ENCODE measurements at places on chromosomes 7 and 10. TPM values are rescaled to one million over a fixed set of nuclear protein-coding genes. Genes with fewer than 3 reads are reported as not detected.

The GALNT17 gene
- total RNA-seq = 0.37 TPM

- H3K36me3 ChIP-seq = no peaks in the 10 kb centered on the region
- no peaks in the 10 kb centered on the region for H3K4me1 ChIP-seq
- H3K27me3 ChIP-seq = no peaks in the 10 kb centered on the region
Observed at GRCh38 chr7:47379629-47380324, 202.1 kb downstream of the TNS3 start.

- H3K4me3 ChIP-seq = no peak overlapping the region
- no peak overlapping the region for H3K27ac ChIP-seq
- no peaks in the 10 kb centered on the region for H3K4me1 ChIP-seq
- H3K36me3 ChIP-seq = no peaks in the 10 kb centered on the region
- H3K27me3 ChIP-seq = no peaks in the 10 kb centered on the region
Observed at GRCh38 chr10:58444876-58445275, 59.7 kb downstream of the TFAM start.

The RPEL1 gene
- total RNA-seq = not detected

The CYP26A1 gene
- total RNA-seq = not detected

DNA sequence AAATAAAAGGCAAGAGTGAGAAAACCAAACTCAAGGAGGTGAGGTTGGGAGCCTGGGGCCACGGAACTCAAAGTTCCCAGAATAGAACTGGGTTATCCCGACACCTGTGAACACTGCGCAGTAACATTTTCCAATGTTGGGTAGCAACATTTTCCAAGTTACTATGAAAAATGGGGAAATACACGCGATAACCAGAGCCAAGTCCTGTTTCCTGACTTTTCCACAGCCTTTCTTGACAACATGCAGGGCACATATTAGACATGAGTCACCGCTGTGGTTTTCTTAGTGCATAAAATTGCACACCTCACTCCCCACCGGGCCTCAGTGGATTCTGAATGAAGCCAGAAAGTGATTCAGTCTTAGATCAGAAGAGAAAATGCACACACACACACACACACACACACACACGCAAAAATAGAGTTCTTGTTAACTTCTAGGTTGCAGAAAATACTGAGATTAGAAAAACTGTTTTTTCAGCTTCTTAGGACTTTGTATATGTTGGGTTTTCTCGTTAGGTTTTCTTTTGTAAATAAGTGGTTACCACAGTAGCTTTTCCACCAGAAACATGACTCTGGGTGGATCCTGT, 70.0 kb downstream of the CAMK1D start:
- no peak overlapping the region for H3K4me3 ChIP-seq
- H3K36me3 ChIP-seq = no peaks in the 10 kb centered on the region
- no peak for DNase-seq
- no peaks in the 10 kb centered on the region for H3K27me3 ChIP-seq

The OR6V1 gene
- total RNA-seq = not detected

- no peak overlapping the region for H3K4me3 ChIP-seq
- no peak for DNase-seq
- H3K4me1 ChIP-seq = no peaks in the 10 kb centered on the region
- no peaks in the 10 kb centered on the region for H3K36me3 ChIP-seq
Observed at GRCh38 chr7:4162884-4163564, 519.1 kb upstream of the FOXK1 start.

- no peaks in the 10 kb centered on the region for H3K27me3 ChIP-seq
- no peak overlapping the region for H3K4me3 ChIP-seq
- H3K36me3 ChIP-seq = no peaks in the 10 kb centered on the region
- H3K27ac ChIP-seq = no peak overlapping the region
Observed at GRCh38 chr7:157431173-157431950, 94.6 kb downstream of the DNAJB6 start.

The ACHE gene
- 5.3 TPM for total RNA-seq

All from colonic mucosa (tissue), 4 donors.